Endothelial cell (in vitro differentiated cells): ENCODE measurements at places on chromosomes 7 and 10. TPM values are rescaled to one million over a fixed set of nuclear protein-coding genes. Genes with fewer than 3 reads are reported as not detected.

DNA sequence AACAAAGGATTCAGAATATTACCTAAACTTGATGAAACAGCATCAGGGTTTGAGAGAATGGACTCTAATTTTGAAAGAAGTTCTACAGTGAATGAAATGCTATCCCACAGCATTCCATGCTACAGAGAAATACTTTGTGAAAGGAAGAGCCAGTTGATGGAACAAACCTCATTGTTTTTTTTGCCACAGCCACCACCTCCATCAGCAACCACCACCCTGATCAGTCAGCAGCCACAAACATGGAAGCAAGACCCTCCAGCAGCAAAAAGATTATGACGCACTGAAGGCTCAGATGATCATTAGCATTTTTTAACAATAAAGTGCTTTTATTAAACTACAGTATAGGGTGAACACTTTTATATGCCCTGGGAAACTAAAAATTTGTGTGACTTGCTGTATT, 98.7 kb downstream of the LRRC4 start:
- no peak for DNase-seq

- DNase-seq, result no peak
These were observed 205.3 kb upstream of the HDAC9 start for GRCh38 chr7:18290223-18290622.

GRCh38 chr10:114427124-114427852, 23.0 kb upstream of the AFAP1L2 start:
- DNase-seq, result no peak

DNA sequence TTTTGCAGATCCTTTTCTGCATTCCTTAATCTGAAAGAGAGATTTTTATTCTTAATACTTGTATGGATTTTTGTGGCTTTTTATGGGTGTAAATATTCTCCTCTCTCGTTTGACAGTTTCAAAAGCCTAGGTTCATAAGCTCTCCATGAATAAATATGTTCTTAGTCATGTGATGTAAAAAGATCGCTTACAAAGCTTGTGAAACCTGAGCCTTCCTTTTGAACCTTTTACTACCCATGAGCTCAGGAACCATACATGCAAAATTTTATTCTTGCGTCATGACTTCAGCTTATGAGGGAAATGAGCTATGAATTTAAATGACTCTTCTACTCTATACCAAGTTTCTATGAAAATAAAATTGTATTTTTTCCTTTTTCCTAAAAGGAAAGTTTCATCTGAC, 98.7 kb downstream of the POLL start:
- no peak for DNase-seq

- peak; percentile 37 for DNase-seq
These were observed 57.0 kb downstream of the CDC123 start for GRCh38 chr10:12252882-12253546.

- no peak for DNase-seq
These were observed 64.1 kb upstream of the INSIG1 start for GRCh38 chr7:155233311-155234157.

DNA sequence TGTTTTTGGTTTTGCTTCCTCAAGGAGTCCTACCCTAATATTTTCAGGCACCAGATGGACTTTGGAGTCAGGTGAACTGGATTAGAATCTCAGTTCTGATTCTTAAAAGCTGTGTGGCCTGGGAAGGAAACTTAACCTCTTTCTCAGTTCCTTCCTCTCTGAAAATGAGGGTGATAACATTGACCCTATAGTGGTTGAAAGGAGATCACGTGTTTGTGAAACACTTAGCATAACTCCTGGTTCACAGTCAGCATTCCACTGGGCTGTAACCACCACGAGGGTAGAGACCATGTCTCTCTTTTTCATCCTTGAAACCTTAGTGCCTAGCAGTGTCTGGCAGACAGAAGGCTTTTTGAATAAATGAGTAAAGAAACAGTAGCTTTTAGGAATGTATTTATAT, 16.7 kb downstream of the LSMEM1 start:
- no peak for DNase-seq

DNA sequence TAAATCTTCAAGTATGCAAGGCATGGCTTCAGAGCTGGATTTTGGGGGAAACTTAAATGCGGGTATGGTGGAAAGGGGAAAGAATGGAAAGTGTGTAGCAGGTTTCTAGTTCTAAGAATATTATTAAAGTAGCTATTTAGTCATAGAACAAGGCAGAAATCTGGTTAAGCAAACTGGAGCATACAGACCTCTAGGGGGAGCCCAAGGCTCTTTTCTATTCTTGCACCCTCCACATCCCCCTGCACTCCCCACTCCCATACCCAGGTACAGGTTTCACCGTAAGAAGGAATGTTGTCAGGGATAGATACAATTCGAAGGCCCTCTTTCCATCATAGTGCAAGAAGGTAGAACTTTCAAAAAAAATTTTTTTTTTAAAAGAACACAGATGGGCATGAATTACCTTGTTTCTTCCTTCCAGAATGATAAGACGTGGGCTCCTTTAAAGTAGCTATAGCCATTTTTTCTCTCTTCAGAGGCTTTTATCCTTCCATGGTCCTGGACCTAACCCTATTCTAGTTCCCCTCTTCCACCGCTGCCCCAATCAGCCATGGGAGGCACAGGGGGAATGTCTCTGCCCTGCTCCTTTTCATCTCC, 41.5 kb upstream of the SMIM30 start:
- peak; percentile 26 for DNase-seq

GRCh38 chr7:111844904-111845671, 282.8 kb upstream of the IMMP2L start:
- DNase-seq, result no peak

DNA sequence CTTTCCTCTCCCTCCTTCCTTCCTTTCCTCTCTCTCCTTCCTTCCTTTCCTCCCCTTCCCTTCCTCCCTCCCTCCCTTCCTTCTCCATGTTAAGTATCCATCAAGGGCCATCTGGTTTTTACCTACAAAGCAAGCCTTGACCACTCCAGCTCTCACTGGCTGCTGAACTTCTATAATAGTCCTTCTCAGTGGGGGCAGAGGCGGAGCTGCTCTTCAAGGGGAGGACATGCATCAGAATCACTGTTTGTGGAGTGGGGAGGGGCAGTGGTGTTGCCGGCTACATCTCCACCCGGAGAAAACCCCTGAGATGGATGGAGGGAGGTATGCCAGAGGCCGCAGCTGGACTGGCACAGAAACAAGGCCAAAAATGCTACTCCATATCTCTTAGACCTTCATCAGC, 25.9 kb downstream of the LAMB1 start:
- DNase-seq, result no peak

The SFXN2 gene
- 6.3 TPM for total RNA-seq

The CLEC2L gene
- not detected for total RNA-seq

The GTF2IRD2 gene
- 3.9 TPM for total RNA-seq

The PODXL gene
- 302 TPM for total RNA-seq

The DMBT1 gene
- 0.49 TPM for total RNA-seq

The AGBL3 gene
- 3.0 TPM for total RNA-seq

The AFAP1L2 gene
- 0.77 TPM for total RNA-seq

The FUOM gene
- 8.9 TPM for total RNA-seq
